ENCODE measurements at places on chromosomes 4 and X. TPM values are rescaled to one million over a fixed set of nuclear protein-coding genes. Genes with fewer than 3 reads are reported as not detected.

DNA sequence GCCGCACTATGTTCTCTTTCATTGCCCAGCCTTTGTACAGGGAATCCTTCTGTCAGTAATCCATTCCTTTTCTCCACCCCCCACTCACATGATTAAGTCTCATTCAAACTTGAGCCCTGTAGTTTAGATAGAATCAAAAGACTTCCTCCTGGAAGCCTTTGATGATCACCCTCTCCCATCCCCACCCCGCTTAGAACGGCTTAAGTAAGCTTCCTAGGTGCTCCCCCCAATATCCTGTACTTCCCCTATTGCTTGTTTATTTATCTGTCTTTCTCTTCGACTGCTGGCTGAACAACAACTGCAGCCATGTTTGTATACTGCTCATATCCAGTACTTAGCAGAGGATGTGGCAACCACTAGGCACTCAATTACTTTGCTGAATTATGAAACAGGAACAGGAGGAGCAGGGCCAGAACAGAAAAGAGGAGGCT lies 38.5 kb upstream of the GPC3 start:
- no peak for DNase-seq

The USP11 gene
- total RNA-seq = 24.7 TPM

The PNCK gene
- total RNA-seq = not detected

GRCh38 chr4:121551881-121552280 lies 144.9 kb downstream of the ANXA5 start:
- no peak for DNase-seq

DNA sequence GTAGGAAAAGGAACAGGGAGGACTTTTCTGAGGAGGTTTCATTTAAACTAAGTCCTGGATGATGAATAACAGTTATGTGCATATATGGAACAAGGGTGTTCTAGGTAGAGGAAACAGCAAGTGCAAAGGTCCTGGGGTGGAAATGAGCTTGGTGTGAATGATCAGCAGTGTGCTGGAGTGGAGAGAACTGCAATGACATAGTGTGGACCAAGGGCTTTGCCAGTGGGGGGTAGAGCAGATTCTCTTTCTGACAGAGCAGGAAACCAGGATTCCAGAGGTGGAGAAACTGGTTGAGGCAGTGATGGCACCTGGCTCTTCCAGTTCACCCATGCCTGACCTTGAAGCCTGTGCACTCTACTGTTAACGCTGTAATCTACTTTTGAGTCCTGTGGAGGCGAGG lies 1.7 kb downstream of the PPP1R3F start:
- DNase-seq = no peak

- no peak for DNase-seq
Observed at GRCh38 chr4:51830156-51830720, 12.7 kb upstream of the DCUN1D4 start.

GRCh38 chrX:109856974-109857373 lies 123.9 kb upstream of the ACSL4 start:
- DNase-seq = no peak

The LINC00632 gene
- total RNA-seq = 0.29 TPM

The OPN1MW gene
- total RNA-seq = not detected

GRCh38 chr4:155703486-155704247 lies 37.0 kb downstream of the GUCY1A1 start:
- peak; percentile 85 for DNase-seq

DNA sequence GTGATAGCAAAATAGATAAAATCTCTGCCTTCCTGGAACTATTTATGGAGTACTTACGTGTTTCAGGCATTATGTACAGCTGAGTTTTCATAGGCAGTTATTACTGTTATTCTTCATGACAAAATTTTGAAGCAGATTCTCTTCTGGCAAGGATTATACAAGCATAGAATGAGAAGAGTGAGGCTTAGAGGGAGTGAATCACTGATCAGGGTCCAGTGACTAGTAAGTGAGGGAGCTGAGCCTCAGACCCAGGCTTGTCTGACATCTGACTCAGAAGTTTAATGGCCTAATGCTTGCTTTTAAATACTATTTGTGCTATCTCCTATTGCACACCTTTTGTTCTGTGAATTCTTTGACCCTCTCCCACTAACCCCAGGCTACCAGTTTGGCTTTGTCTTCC lies 110.6 kb downstream of the DTHD1 start:
- peak; percentile 29 for DNase-seq

GRCh38 chr4:154489558-154490233 lies 1.9 kb downstream of the DCHS2 start:
- DNase-seq = no peak

DNA sequence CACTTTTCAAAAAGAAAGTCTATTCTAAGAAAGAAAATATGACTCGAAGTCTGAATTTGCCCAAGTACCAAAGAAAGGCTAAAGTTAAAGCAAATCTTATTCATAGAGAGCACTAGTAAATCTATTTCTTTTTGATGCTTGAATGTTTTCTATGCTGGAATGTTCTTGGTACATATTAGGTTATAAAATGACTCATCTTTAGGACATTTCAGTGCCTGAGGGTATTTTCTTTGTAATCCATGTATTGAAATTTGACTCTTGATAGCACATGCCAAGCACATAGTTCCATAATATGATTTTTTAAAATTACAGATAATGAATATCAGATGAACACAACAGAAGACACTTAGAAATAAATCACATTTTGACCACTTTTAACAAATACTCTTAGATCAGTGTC lies 232.8 kb downstream of the TRIML1 start:
- DNase-seq = no peak

The AFF2 gene
- under 0.01 TPM for total RNA-seq

- DNase-seq = no peak
Observed at GRCh38 chr4:84673475-84674240, 90.7 kb downstream of the CDS1 start.

DNA sequence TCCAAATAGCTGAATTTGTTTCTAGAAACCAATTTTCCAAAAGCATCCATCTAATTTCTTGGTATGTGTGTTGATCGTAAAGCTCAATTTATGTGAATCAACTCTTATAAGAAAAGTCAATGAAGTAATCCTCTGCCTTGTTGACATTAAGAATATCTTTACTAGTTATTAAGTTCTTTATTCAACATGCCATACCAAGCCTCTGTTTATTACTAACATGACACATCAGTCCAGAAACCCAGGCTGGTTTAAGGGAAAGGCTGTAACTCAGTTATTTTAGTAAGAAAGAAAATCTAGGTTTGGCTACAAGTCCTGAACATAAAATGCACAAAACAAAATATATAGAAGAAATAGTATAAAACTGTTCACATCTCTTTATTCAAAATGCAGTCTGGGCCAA lies 48.0 kb downstream of the KLHL34 start:
- no peak for DNase-seq

The CLCN4 gene
- total RNA-seq = 1.2 TPM

The PLXNB3 gene
- 7.4 TPM for total RNA-seq

The TMSB15B gene
- 32.8 TPM for total RNA-seq

DNA sequence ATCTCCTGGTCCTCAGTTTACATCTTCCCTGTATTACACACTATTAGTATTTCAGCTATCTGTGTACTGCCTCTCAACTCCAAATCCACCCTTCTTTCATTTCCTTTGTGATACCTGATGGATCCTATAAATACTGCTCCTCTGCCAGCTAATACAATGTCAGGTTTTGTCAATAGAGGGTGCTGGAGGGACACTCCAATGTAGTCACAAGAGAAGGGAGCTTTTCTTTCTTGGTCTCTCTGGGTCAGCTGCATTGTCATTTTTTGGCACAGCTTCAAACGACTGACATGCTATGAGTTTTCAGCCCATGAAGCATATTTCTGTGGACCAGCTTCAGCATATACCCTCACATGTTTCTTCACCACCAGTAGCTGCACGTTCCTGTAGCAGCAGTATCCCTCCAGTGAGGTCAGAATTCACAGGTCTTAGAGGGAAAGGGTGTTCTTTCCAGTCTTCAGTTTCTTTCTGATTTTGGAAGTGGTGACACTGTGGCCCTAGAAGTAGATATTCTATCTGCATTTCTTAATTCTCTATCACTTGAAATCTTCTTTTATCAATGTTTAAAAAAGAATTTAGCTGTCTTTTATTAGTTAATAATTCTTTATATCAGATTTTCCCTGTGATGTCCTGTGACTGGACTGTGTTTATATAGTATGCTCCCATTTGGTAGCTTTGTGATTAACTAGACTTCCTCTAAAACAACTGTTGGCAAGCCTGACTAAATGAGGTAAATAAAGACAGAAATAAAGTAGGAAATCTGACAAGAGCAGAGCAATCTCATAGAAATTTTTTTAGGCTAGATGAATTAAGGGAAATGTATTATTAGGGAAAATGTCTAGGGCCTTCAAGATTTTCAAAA lies 60.6 kb downstream of the GABRA2 start:
- no peak for DNase-seq

The DNAAF6 gene
- not detected for total RNA-seq

- DNase-seq = no peak
Observed at GRCh38 chrX:120244395-120244734, 6.2 kb upstream of the ZBTB33 start.

GRCh38 chrX:40729598-40730584 lies 5.5 kb downstream of the MED14 start:
- no peak for DNase-seq

DNA sequence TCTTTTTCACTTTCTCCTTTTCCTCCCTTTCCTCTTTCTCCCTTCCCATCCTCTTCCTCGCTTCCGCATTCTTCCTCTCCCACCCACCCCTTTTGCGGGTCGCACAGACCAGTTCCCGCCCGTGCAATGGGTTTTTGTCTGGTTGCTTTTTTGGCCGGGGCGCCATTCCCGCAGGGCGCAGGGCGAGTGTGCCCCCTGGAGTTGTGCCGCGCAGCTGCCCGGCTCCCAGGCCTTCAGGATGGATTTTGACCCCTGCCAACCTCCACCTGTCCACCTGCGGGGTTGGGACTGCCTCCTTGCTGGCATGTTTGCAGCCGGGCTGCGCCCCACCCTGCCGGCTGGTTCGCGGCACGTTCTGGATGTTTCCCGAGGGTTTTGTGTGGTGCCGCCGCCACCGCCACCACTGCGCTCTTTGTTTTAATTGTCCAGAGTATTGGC lies 578 bp upstream of the SEL1L3 start:
- DNase-seq = no peak

DNA sequence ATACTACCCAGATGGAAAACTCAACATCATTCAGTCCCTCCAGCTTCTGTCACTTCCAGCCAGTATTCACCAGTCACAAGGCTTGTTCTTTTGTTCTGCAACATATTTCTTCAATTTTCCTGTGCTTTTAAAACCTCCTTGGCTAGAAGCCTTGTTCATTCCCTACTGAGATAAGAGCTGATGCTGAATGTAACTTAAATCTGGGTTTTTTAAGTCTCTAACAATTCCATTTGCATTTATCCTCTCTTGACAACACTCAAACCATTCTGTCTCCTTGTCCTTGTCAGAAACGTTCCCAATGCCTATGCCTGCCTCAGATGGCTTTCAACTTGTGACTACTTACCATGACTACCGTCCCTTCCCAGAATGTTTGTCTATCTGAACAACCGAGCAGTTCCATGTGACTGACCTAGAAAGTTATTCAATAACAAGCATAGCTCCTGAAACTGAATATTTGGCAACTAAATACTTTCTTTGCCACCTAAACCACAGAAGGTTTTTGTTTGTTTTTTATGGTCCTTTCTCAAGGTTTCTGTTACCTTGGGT lies 682.9 kb upstream of the GALNTL6 start:
- peak; percentile 88 for DNase-seq

DNA sequence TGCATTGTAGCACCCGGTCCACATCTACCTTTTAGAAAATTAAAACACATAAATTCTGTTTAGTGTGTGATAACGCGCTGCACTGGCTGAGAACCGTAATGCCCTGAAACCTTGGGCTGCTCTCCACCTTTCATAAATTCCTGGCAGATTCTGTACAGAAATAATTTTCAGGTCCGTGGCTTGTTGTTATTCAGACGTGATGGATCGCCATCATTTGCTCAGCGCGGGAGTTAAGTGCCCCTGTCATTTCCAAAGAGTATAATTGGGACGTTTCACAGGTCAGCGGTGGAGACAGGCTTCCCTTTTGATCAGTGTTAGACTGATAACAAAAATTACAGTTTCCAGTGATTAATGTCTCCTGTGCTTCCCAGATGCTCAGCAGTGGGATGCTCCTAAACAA lies 16.5 kb downstream of the UVSSA start:
- DNase-seq = no peak

The SPRY1 gene
- 6.4 TPM for total RNA-seq

Measured in epithelial cell of proximal tubule (primary cell).